Left renal pelvis (tissue), 4 donors: ENCODE measurements at places on chromosomes 4 and X. TPM values are rescaled to one million over a fixed set of nuclear protein-coding genes. Genes with fewer than 3 reads are reported as not detected.

DNA sequence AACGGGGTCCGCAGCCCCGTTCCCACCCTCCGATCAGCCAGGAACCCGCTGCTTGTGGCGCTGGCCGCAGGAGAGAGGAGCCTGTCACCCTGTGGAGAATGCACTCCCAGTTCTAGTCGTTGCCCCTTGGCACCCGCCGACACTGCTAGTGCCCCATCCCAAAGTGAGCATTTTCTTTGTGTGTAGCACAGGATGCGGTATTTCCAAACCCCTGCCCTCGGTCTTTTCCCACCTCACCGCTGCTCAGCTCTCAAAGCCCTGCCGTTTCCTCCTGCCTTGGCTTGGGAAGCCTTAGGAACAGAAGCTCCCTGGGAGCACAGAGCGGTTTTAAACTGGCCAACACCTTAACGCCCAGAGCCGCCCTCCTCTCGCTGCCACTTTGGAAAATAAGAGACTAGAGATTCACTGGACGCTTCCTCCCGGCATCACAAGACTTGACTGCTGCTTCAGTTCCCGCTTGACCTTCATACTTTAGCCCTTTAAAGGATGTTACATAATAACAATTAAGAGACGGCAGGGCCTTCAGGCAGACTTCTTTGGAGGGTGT lies 772 bp downstream of the CYP4V2 start:
- DNase-seq: no peak

DNA sequence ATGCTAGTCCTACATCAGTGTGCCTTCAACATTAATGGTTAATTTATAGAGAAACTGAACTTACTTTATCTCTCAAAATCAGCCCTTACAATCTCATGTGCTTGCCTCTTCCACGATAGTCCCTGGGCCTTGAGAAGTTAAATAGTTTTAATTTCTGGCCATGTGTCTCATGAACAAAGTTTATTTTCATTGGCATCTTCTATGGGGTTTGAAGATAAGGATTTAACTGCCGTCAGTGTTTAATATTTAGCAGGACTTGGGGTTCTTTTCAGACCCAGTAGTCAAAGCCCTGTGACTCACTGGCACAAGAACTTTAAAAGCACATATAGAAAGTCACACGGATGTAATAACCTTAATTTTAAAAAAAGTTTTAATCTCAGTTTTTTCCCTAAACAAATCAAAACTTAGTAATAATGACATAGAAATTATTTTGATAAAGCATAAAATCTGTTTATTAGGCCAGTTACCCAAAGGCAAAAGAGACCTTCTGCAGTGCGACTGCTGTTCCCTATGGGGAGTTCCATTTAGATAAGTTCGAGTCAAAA lies 10.1 kb upstream of the MPP1 start:
- DNase-seq: no peak

Gene LANCL3
- polyA plus RNA-seq: 0.11 TPM

Gene CT47B1
- not detected for polyA plus RNA-seq

Gene RS1
- 0.15 TPM for polyA plus RNA-seq
